Thymus (tissue), 14 donors: ENCODE measurements at places on chromosomes 5 and 9. TPM values are rescaled to one million over a fixed set of nuclear protein-coding genes. Genes with fewer than 3 reads are reported as not detected.

The RFK gene
- 17.0 TPM for total RNA-seq

The C5orf15 gene
- total RNA-seq: 39.1 TPM

The GPRIN1 gene
- total RNA-seq: 2.7 TPM

The IL17B gene
- 0.24 TPM for total RNA-seq

The CACNA1B gene
- 1.1 TPM for total RNA-seq

DNA sequence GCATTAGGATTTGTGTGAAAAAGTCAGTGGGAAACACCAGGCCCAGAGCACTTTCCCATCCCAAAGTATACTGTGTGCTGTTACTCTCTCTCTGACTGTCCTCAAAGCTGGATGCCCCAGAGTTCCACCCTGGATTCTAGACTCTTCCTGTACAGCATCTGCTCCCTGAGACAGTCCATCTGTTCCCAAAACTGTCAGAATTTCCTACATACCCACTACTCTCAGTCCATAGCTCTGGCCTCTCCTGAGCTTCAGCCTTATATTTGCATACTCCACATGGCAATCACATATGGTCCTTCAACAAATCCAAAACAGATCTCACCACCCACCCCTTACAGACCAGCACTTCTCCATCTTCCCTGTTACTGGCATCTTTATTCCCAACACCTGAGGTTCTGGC lies 9.5 kb downstream of the ELP1 start:
- no peak for DNase-seq

DNA sequence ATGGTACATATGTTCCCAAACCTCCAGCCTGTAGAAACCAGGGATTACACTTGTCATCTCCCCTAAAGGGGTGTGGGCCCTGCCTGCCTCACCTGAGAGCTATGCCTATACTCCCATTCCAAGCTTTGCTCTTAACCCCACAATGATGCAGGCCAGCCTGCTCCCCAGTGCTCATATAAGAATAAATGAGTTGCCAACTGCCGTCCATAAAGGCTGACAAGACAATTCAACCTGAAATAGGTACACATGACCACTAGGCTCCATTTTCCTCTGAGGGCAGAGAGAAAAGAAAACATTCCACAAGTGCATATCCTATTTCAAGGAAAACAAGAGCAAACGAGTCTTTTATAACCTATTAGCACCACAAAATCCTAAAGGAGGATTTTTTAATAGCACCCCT lies 28.4 kb downstream of the SKP1 start:
- no peak for DNase-seq

DNA sequence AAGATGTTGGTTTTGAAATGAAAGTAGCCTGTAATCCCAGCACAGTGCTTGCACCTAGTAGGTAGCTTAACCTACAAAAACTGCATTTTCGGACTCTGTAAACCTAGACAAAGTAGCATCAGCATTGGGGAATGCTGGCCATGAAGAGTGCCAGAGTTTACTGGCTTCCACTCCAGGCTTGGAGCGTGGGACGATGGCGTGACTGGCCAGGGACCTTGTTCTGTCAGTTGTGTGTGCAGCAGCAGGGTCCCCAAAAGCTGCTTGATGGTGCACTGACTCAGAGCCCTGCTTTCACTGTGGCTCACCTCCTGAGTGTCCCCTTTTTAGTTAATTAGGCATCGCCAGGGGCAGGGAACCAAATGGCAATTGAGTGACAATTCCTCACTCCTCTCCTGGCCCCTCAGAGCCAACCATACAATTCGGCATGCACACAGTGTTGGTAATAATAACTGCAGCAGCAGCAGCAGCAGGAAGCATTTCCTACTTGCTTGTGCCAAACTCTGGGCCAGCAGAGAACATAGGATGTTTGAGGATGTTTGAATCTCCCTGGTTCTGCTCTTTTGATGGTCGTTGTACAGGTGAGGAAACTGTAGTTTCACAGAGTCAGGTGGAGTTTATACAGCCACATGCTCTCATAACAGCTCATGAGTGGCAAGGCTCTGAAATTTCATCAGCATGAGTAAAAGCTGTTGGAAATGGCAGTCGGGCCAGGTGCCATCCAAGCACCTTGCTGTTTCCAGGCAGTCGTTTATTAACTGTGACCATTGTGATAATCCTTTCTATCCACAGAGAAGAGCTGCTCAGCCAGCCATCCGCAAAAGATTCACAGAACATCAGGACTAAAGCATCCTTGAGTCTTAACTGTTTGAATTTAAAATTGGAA lies 4.2 kb downstream of the UBE2QL1 start:
- no peak for DNase-seq

DNA sequence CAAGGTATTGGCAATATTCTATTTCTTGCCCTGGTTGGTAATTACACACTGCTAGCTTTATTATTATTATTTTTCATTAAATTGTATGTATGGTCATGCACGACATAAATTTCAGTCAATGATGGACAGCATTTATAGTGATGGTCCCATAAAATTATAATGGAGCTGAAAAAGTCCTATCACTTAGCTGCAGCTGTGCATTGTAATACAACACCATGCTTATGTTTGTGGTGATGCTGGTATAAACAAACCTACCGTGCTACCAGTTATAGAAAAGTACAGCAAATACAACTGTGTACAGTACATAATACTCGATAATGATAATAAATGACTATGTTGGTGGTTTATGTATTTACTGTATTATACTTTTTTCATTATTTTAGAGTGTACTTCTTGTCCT lies 65.5 kb downstream of the NR3C1 start:
- no peak for DNase-seq

DNA sequence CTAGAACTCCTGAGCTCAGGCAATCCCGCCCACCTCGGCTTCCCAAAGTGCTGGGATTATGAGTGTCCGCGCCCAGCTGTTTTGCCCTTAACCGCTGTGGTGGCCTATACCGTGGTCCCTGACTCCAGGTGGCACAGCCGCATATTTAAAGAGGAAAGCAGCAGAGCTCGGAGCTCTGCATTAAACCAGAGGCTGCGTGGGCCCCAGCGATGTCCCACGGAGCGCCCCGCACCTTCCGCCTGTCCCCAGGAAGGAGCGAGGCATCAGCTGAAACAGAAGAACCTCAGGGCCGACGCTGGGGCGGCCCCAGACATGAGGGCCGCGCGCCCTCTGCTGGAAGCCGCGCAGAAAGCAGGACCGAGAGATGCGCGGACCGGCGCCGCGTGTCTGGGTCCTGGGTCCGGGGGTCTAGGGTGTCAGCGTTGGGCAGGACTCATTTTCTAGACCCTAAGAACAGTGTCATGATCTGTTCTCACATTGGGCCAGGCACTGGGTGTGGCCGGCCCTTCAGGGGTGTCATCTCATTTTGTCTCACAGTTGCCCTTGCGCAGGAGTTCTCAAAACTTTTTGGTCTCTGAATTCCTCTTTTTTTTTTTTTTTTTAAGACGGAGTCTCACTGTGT lies 37.7 kb downstream of the LAMC3 start:
- DNase-seq: peak; percentile 56
